ENCODE measurements at places on chromosomes 3 and 15.

DNA sequence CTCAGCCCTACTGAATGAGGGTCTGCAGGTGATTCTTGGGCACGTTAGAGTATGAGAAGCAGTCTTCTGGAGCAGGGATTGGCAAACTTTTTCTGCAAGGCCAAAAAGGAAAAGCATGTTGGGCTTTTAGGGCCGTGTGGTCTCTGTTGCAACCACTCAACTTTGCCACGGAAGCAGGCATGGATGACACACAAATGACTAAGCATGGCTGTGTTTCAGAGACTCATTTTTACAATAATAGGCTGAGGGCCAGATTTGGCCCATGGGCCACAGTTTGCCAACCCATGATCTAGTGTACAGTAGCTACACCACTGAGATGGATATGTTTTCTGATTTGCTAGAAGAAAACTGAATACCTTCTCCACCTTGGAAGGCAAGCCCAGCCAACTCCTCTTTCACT is 66.1 kb upstream of the PRICKLE2 start:
- DNase-seq, result peak; percentile 84

DNA sequence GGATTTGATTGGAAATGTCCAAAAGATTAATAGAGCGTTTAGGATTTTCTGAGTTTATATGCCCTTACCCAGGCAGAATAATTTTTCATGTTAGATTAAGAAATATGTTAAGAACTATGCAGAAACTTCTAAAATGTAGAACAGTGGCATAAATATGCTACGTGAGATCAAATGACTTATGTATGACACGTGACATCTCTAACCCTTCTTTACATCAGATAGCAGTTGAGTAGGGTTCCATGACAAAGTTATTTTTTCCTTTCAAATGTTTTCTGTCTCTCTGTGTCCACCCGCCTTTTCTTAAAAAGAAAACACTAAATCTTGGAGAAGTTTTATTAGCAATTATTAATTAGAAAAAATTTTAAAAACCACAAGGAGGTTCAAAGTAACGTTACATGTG is 8.6 kb upstream of the TFG start:
- DNase-seq, result no peak

- no peak for DNase-seq
These were observed 984 bp downstream of the FGF7 start for GRCh38 chr15:49423901-49424550.

GRCh38 chr3:187871204-187871591 is 125.9 kb upstream of the BCL6 start:
- no peak for DNase-seq

DNA sequence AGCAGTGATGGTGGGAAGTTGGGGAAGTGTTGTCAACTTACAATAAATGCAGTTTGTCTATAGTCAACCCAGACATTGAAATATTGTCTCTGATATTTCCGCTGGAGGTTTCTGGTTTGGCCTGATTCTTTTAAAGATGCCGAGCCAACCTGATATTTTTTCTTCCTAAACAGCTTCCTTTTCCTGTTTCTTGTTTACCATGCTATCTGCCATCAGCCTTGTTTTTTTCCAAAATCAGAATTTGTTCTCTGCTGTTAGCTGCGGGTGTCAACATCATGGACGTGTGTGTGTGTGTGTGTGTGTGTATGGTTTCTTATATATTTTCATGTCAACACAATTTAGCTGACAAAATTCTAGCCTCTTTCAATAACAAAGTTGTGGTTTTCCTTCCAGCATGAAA is 41.2 kb upstream of the XCR1 start:
- DNase-seq, result no peak

GRCh38 chr15:51368751-51369450 is 27.4 kb downstream of the GLDN start:
- DNase-seq, result no peak

- no peak for DNase-seq
These were observed 59.1 kb upstream of the CA12 start for GRCh38 chr15:63440756-63441155.

DNA sequence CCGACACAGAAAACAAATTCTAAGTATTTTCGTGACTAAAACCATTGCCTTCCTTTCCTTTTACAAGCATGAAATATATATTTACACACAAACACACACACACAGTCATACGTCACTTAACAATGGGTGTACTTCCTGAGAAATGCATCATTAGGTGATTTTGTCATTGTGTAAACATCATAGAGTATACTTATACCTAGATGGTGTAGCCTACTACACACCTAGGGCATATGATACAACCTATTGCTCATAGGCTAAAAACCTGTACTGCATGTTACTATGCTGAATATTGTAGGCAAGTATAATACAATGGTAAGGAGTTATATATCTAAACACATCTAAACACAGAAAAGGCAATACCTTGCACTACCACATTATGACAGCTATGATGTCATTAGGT is 28.6 kb downstream of the COL6A5 start:
- DNase-seq, result no peak

GRCh38 chr3:44061961-44062360 is 179.7 kb upstream of the TOPAZ1 start:
- no peak for DNase-seq

DNA sequence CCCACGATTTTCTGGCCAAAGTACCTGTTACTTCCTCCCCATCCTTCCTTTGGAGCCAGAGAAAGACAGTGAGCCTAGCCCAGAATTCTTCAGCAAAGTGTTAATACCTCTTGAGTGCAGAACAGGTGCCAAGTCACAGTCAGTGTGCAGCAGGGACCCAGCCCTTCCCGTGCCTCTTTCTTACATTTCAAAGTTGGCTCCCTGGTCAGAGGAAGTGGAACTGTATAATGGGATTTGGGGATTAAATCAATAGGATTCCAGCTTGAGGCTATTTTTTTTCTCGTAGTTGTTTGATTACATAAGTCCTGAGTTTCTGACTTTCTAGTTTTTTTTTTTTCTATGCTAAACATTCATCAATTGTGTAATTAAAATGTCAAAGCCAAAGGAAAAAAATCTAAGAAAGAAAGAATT is 52.6 kb upstream of the ABHD10 start:
- DNase-seq, result peak; percentile 37

GRCh38 chr15:51758645-51759044 is 7.2 kb downstream of the TMOD2 start:
- DNase-seq, result peak; percentile 56

DNA sequence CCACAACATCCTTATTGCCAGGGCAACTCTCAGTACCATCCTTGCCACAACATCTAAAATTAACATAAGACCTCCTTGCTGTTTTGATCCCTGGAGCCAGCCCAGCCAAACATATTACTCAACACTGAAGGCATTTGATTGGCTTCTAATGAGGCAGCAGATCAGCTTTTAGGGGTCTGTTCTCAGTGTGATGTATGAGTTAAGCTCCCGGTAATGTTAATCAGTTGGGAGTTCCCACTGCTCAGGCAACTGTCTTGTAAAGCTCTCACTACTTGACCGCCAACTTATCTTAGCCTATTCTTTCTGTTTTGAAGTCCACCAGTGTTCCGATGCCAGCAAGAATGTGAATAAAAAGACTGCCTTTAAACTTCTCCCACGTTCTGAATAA is 158.9 kb downstream of the FOXB1 start:
- DNase-seq, result no peak

GRCh38 chr3:105065895-105066839 is 300.5 kb upstream of the ALCAM start:
- peak; percentile 33 for DNase-seq

DNA sequence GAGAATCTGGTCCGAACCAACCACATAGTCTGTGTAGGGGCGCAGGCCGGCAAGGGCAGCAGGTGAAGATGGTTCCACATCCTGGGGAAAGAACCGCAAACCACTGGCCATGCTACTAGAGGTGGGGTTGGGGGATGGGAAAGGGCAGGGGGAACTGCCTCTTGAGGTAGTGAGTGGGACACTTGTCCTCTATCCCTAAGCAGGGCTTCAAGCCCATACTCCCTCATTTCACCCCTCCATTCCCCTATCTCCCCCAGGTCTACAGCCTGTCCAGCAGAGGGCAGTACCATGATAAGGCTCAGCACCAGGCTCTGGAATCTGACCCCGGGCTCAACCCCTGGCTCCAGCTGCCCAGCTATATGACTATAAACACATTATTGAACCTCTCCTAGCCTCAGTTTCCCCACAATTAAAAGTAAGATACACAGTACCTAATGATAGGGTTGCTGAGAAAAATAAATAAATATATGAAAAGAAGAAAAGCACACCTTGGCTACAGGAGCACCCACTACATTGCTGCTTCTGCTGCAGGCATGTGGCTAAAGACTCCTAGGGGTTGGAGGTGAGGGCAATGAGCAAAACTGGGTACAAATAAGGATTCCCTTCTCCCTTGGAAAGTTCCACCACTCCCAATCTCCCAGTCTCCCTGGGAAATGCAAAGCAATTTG is 6.3 kb downstream of the GORASP1 start:
- DNase-seq, result peak; percentile 33

DNA sequence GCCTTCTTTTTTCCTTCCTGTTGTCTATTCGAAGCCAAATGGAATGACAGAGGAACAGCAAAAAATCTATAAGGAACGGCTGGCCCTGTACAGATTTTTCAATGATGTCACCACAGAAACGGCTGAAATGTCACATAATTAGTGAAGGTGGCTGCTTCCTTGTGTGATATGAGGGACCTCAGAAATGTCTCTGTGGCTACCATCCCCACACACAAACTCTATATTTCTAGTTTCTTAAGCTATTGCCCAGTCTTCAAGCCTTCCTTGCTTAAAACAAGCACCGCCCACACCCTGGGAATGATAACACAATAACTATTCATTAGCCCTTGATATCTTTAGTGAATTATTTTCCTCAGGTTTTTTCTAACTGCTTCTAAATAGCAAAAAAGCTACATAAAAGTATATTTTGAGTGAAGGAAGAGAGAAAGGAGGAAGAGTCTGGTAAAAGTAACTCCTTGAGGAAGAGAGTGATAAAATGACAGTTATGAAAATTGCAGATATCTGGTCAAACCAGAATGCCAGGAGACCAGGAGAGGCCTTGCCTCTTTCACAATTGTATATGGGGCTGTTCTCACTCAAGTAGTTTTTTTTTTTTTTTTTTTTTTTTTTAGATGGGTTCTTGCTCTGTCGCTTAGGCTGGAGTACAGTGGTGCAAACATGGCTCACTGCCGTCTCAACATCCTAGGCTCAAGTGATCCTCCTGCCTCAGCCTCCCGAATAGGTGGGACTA is 38.7 kb downstream of the FMN1 start:
- DNase-seq, result peak; percentile 21
